Stimulated activated CD8-positive, alpha-beta memory T cell treated with anti-CD3 and anti-CD28 coated beads, Interleukin-15, amount 100 ng/mL, for 1 hour (primary cell): ENCODE measurements at places on chromosomes 7 and 10.

- DNase-seq, result no peak
These were observed 33.9 kb upstream of the HMX3 start for GRCh38 chr10:123101872-123102271.

DNA sequence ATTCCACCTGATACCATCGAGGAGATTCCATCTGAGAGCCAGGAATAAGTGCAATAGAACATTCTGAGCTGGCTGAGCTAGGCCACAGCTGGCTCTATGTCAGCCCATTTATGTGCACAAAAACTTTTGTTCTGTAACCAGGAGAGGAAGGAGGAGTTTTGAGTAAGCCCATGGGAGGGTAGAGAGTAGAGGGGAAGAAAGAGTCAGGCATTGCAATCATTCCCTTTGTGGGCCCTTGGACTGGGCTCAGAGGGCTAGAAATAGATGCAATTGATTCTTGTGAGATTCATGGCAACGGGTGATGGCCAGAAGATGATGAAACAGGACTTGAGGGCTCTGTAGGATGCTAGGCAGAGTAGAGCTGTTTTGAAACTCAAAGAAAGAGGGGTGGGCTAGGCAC, 104.6 kb upstream of the KIF5B start:
- DNase-seq, result no peak

DNA sequence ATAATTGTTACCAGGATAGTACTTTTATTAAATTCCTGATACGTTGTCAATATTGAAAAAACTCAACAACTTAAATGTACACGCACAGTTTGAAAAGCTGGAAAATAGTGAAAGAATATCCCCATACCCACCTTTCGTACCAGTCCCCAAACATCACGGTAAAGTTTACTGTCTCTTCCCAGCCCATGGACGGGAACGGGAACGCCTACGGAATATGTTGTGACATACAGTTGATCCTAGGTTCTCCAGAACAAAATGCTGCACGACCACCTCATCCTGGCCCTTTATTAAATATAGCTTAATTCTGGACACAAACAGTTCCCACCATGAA, 527 bp upstream of the BCAP29 start:
- no peak for DNase-seq

DNA sequence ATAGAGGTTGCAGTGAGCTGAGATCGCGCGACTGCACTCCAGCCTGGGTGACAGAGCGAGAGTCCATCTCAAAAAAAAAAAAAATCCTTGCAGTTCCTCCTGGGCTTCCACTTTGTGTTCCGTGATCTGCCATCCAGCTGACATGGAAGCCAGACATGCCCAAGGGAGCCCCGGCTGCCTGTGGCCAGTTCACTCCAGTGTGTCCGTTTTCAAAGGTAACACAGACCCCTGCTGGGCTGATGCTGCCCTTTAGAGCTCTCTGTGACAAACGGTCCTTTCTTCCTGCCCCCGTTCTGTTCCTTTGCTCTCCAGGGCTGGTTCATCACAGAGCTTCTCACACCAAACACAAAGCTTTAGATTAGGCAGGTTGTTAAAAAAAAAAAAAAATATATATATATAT, 130.8 kb downstream of the CUL2 start:
- no peak for DNase-seq

DNA sequence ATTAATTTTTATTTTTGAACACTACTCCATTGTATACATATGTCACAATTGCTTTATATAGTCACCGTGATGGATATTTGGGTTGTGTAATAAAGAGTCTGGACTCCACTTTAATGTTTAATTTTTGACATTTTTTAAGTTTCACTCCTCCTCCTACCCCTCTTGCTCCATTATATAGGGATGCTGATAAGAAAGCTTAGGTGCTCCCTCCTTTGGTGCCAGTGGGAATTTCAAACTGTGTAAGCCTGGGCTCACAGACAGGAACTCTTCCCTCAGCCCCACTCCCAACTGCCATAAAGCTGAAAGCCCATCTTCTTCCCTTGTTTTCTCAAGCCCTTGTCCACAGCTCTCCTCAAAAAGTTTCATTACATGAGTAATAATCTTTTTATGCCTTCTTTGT, 47.6 kb downstream of the TWIST1 start:
- DNase-seq, result no peak

DNA sequence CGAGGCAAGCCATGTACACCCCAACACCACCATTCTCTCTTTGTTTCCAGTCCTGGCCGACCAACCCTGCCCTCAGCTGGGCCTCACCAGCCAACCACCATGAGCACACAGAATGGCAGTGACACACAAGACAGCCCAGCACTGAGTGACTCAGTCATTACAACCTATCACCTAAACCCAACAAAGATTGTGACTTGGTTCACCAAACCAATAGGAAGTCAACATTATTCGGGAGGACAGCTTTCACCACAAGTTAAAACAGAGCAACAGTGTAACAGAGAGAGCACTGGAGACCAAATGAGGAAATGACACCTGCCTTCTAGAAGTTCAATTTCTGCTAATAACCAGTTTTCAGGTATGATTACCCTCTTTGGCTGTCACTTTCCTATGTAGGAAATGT, 72.1 kb downstream of the DNMBP start:
- DNase-seq, result no peak

- DNase-seq, result no peak
These were observed 95.1 kb downstream of the LSMEM1 start for GRCh38 chr7:112575864-112576263.

- DNase-seq, result no peak
These were observed 12.7 kb downstream of the HHEX start for GRCh38 chr10:92702301-92702916.
